ENCODE measurements at places on chromosomes 3 and 15.

DNA sequence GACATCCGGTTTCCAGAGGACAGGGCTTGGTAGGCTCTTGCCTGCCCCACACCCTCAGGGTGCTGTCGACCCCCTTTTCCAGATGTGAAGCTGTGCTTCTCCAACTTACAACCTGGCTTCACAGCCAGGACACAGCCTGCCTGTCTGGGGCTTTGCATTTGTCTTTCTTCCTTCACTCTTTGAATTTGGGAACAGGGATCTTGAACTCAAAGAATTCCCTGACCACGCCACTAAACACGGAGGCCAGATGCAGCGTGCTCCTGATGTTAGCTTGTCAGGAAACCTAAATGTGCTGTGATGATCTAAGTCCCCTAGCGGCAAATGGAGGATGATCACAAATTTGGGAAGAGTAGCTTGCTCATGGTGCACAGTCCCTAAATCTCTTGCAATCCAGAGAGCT lies 244.8 kb upstream of the RGMA start:
- DNase-seq = no peak

- no peak for DNase-seq
Observed at GRCh38 chr3:127399154-127399553, 111.3 kb upstream of the PRR20G start.

DNA sequence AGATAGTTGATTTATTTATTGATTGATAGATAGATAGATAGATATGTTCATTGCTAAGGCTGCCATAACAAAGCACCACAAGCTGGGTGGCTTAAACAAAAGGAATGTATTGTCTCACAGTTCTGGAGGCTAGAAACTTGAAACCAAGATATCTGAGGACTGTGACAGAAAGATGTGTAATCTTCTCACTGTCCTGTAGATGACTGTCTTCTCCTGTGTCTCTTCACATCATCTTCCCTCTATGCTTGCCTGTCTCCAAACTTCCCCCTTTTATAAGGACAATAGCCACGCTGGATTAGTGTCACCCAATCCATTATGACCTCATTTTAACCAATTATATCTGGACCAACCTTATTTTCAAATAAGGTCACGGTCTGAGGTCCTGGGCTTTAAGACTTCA lies 40.9 kb downstream of the GNB4 start:
- DNase-seq = no peak

DNA sequence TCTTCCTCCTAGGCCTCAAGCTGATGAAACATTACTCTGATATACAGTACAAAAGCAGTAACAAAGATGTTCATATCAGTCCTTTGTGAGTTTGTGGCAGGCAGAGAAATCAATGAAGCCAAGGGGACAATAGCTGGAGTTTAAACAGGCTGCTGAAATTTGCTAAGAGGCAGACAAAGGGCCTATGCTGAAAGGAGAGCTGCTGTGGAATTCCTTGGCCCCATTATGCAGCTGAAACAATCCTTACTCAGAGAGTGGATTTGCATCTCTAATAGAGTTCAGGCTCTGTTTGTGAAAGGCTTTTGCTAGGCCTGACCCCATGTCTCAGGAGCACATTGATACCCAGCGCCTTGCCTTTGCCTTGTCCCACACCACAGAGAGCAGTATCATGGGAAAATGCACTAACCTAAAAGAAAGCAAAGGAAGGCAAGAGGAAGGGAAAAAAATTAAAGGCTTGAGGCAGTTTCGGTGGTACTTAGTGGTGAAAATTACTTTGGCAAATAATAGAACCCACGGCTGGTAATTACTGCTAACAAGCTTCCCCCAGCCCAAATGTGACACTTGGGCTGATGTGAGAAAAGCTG lies 195.0 kb upstream of the EPHA3 start:
- DNase-seq = no peak

DNA sequence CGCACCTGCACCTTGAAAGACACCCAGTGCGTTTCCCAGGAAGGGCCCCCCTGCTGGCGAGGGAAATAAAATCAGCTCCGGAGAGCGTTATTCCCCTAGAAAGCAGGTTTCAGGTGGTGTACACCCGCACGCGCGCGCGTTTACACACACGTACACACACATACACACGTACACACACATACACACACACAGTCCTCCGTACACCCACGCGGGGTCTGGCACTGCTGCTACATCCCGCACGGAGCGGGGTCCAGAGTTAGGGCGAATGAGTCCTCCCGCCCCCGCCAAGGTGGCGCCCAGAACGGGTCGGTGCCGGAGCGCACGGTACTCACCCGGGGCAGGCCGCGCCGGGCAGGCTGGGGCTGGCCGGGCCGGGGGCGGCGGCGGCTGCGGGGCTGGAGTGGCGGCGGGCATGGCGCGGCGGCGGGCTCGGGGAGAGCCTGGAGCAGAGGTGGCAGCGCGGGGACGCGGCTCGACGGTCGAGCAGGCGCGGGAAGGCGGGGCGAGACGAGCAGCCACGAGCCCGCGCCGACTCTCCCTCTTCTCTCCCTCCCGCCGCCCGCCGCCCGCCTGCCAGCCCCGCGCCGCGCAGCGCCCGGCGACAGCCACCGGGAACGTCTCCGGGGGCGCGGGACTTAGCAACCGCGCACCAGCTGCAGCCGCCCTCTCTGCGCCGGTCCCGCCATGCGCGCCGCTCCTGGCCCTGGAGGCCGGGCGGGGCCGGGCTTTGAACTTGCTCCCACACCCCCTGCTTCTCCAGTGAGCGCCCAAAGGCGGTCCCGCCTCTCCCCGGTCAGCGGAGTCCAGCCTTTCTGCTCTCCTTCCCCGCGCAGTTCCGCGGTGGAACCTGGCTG lies at the start of gene DCLK3:
TSS of gene DCLK3 (minus strand) at position 704 of the 854 bp plus-strand sequence. CDS start at position 414, 290 bp downstream.
- no peak for DNase-seq

- no peak for DNase-seq
Observed at GRCh38 chr3:172040981-172041963, 1.9 kb downstream of the FNDC3B start.

- DNase-seq = no peak
Observed at GRCh38 chr15:70291305-70292075, 193.8 kb upstream of the TLE3 start.

DNA sequence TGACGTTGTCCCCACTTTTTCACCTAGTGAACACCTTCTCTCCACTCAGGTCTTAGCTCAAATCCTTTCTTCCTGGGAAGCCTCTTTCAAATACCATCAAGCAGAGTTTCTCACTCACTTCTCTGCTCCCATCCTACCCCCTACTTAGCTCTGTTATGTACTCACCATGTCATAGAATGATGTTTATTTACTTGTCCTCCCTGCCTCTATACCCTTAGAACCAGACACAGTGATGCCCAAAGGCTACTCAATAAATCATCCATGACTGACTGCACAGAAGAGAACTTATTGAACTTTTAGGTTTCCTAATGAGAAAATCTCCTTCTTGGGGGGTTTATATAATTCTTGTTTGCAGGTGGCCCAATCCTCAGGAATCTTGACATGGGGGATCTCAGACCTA lies 154.2 kb downstream of the SSR3 start:
- no peak for DNase-seq

- no peak for DNase-seq
Observed at GRCh38 chr3:132134611-132135010, 99.8 kb upstream of the CPNE4 start.

DNA sequence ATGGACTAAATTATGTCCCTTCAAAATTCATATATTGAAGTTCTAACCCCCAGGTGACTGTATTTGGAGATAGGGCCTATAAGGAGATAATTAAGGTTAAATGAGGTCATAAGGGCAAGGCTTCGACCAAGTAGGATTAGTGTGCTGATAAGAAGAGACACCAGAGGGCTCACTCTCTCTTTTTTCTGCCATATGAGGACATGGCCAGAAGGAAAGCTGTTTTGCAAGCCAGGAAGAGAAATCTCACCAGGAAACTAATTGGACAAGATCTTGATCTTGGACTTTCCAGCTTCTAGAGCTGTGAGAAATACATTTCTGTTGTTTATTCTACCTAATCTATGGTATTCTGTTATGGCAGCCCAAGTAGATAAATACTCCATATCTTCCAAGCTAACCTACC lies 503.6 kb upstream of the NAALADL2 start:
- DNase-seq = no peak

DNA sequence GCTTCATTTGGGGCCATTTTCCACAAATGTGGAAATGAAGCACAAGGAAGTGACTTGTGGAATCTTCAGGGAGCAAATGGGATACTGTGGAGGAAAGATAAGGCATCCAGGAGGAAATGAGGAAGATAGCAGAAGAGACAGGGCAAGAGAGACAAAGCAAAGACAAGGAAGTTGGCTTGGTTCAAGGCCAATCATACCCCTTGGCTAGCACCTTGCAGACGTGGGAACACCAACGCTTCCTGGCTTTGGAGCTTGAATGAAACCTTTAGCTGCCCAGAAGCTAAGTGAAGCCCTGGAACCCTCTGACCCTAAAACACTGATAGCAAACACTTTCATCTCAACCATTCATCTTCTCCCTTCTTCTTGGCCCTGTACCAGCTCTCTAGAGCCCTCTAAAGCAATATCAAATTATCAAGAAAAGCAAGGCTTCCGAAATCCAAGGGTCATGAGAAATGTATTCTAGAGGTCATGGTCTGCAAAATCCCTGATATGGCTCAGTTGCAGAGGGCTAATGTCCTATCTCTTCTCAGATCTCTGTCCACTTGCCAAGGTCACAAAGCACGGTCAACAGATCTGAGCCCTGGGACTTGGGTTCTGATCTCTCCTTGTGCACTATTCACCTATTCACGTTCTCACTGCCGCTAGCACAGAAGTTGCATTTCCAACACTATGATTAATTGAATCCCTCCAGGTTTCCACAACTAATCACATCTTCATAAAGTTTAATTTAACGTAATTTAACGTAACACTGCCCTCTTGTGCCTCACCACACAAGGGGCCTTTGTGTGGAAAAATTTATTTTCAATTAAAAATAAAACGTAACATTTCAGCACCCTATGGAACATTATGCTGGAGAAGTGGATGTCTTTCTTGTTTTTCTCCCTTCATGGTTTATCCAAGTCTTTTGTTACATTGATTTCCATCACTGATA lies 557.6 kb upstream of the ADAMTS9 start:
- DNase-seq = no peak

- DNase-seq = no peak
Observed at GRCh38 chr15:33442449-33442848, 131.7 kb downstream of the RYR3 start.

DNA sequence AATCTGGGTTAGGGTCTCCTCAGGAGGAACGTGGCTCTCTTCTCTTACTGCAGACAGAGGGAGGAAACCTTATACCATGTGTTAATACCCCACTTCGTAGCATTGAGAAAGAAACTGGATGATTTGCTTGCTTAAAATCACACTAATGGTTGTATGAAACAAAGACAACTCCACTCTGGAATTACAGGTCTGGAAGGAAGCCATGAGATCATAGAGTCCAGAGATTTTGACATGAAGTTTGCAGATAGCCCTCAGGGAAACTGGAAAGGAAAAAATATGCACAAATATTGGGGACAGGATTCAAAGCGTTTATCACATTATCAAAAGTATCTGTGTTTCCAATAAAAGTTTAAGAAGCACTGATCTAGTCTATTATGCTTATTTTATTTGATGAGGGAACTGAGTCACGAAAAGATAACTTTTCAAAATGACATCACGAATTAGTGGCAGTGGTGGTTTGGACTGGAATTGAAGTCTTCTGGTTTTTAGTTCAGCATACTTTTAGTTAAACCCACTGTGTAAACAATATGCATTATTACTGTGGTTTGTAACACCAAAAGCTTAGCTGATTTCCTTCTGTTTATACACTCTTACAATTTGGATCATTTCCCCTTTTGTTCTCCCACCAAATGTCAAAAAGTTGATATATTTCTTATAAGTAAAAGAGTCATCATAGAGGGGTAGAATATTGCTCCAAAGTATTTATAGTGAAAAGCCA lies 16.8 kb downstream of the FGF7 start:
- no peak for DNase-seq

- no peak for DNase-seq
Observed at GRCh38 chr3:123239756-123240155, 38.0 kb downstream of the SEC22A start.

DNA sequence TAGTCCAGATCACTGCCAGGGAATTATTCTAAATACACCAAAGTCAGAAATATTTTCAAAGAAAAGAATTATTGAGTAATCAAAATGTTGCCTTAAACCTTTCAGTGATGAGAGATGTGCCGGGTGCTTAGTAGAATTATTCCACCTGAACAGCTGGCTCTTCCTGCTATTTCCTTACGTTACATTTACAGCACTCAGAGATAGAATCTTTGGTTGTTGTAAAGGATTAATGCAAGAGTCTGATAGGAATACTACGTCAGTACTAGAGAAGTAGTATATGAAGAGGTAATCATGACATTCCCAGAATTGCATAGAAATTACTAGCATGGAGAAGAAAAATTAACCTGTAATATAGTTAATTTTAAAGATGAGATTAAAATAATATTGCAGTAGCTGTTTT lies 50.9 kb upstream of the ZDHHC23 start:
- DNase-seq = no peak

- no peak for DNase-seq
Observed at GRCh38 chr3:134251731-134252391, 1.2 kb upstream of the RYK start.

DNA sequence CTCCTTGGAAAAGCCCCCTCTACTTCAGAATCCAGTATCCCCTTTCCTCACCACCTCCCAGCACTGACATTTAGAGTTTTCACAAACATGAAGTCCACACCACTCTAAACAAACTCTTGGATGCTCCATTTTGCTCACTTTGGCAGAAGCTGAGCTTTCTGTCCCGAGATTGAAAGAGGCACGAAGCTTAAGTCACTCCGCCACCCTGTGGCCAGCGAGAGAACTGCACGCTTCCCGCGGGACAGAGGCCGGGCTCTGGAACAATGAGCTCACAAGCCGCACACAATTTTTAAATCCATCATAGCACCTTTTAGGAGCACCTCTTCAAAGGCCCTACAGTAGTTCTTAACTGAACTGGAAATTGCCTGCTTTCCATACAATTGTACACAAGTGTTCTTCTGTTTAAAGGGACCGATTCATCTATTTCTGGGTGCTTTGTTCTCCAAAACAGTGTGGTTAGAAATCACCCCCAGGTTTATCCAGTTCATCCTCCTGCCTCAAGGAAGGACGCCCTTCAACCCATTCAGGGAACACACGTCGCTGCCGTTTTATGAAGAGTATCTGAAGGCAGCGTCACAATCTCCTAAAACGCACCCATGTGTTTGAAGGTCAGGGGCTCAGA lies 226.1 kb downstream of the VPS13C start:
- peak; percentile 57 for DNase-seq

DNA sequence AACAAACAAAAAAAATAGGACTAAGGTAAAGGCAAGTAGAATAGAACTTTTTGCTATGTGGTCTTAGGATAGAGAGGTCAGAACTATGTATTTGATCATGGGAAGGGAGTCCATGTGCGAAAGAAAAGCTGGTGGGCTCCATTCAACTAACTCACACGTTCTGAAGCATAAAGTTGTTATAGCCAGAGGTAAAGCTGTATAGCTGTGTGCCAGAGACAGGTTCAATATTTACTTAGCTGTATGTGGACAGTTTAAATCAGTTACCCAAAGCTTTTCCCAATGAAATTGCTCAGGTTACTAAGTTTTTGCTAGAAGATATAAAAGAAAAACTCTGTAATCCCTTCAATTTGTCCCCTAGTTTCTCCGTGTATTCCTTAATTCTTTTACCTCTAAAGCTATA lies 37.8 kb downstream of the ADGRG7 start:
- DNase-seq = no peak

- no peak for DNase-seq
Observed at GRCh38 chr3:47580481-47580880, 1.8 kb upstream of the CSPG5 start.

- DNase-seq = no peak
Observed at GRCh38 chr15:73982222-73982962, 9.7 kb downstream of the STOML1 start.

GRCh38 chr3:37712421-37712820 lies 149.3 kb upstream of the CTDSPL start:
- no peak for DNase-seq

All from immature natural killer cell (primary cell).